ENCODE measurements at places on chromosomes 1 and 21.
A peak's percentile ranks its signal among the peaks of the same experiment; 100 is the strongest.

GRCh38 chr1:156858959-156859522, at the start of gene INSRR:
Gene INSRR, minus strand, starts transcription at chr1:156859117. Its CDS starts 496 bp downstream, at chr1:156858621.
- DNase-seq: no peak

DNA sequence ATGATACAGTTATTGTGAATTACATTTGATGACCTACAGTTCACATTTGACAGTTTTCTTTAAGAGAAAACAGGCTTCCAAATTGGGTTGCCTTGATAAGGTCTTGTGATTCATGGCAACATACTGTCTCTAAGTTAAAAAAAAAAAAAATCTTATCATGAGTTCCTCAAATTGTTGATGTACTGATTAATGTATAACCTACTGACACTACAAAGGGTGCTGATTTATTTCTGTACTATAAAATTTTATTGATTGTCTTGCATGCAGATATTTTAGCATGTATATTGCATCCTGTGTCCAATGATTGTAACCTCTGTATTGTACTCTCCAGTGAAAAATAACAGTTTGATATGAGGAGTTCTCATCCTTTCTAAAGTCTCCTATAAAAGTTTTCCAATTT, 197.3 kb upstream of the IVNS1ABP start:
- DNase-seq: no peak

GRCh38 chr1:246383239-246383589, 123.9 kb downstream of the SMYD3 start:
- no peak for DNase-seq

- DNase-seq: no peak
Measured at GRCh38 chr1:205275133-205275532, 46.4 kb downstream of the NUAK2 start.

GRCh38 chr1:219757890-219758289, 145.0 kb upstream of the ZC3H11B start:
- peak; percentile 66 for DNase-seq

- no peak for DNase-seq
Measured at GRCh38 chr1:38686167-38686926, 173.2 kb downstream of the RRAGC start.

DNA sequence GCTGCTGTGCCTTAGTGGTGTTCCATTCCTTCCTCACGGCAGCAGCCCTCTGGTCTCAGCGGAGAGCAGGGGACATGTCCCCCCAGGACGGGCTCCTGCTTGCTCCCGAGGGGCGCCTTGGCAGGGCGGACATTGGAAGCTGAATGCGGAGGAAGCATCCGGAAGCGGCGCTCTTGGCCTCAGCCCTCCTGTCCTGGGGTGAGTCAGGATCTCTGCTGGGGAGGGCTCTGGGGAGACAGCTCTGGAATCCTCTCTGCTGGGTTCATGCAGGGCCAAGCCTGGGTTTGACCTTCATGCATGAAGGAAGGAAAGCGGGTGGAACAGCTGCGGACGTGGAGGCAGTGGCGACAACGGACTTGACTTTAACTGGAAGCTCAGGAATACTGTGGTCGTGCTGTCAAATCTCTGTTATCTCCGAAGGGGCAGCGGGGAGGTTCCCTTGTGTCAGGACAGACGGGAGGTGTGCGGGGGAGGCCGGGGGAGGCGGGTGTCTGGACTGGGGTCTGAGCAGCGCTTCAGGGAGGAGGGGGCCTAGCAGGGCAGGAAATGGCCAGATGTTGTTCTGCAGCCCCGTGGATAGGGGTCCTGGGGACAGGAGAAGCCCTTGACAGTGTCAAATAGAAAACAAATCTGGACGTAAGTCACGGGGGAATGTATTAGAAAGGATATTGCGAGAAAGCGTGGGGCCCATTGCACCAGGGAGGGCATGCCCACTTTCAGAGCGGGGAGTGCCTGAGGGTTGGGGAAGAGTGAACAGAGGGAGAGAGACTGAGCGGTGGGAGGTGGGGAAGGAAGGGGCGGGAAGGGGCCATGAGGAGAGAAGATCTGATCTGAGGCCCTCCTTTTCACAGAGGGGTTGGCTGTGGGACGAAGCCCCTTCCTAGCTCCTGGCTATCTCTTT, 26.6 kb downstream of the CRYAA start:
- DNase-seq: peak; percentile 85

- peak; percentile 48 for DNase-seq
Measured at GRCh38 chr1:63662841-63663240, 69.6 kb downstream of the PGM1 start.

GRCh38 chr1:197787056-197787455, 11.8 kb upstream of the DENND1B start:
- peak; percentile 22 for DNase-seq

All from amniotic epithelial cell (primary cell).